ENCODE measurements at places on chromosomes 3 and 15. TPM values are rescaled to one million over a fixed set of nuclear protein-coding genes. Genes with fewer than 3 reads are reported as not detected.

DNA sequence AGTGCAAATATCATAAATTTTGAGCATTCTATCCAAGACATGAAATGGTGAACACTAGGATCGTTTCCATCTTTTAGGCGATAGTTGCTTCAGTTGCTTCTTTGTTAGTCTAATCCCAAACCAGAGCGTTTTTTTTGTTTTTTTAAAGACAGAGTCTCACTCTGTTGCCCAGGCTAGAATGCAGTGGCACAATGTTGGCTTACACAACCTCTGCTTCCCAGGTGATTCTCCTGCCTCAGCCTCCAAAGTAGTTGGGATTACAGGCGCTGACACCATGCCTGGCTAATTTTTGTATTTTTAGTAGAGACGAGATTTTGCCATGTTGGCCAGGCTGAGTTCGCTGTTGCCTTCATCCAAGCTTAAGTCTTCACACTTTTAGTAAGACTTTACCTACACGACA is 265.3 kb downstream of the SHQ1 start:
- H3K4me1 ChIP-seq: no peaks in the 10 kb centered on the region
- H3K36me3 ChIP-seq: no peaks in the 10 kb centered on the region
- H3K27me3 ChIP-seq: no peaks in the 10 kb centered on the region
- H3K4me3 ChIP-seq: no peak overlapping the region
- no peak overlapping the region for H3K27ac ChIP-seq

- no peak overlapping the region for H3K4me3 ChIP-seq
- H3K4me1 ChIP-seq: no peaks in the 10 kb centered on the region
- no peak for DNase-seq
- H3K27ac ChIP-seq: no peak overlapping the region
Measured at GRCh38 chr3:19231792-19232461, 83.6 kb downstream of the KCNH8 start.

DNA sequence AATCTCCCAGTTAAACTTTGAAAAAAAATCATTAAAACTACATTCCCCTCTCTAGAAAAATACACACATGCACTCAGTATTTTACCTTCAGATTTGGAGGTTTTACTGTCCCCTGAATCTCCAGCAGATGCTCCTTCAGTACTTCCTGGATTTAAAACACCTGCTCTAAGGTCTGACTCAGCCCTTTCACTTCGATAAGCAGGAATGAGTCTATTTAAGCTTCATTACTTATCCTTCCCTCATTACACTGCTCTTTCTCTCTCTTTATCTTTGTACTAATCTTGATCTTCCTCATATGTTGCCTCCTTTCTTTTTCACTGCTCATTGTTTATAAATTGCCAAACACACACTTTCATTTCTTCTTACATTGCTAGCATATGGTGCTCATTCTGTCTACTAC is 443.9 kb downstream of the DIPK2A start:
- no peak overlapping the region for H3K27ac ChIP-seq
- no peaks in the 10 kb centered on the region for H3K36me3 ChIP-seq
- no peak overlapping the region for H3K4me3 ChIP-seq
- no peaks in the 10 kb centered on the region for H3K4me1 ChIP-seq
- H3K27me3 ChIP-seq: no peaks in the 10 kb centered on the region
- no peak for DNase-seq

DNA sequence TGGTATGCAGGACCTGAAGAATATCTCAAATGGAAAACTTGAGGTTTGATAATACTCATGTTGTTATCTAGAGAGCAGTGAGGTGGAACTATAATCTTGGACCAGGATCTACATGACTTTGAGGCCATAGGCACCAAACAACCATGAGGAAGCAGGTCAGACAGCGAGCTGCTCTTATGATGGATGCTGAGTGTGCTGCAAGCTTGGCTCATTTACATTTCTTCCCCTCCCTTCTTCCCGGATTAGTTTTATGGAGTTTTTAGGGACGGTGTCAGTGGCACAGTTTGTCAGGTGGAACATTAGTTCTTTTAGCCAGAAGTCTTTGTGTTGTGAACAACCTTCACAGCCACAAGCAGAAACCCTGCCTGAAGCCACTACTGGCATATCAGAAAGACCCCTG is 8.0 kb upstream of the MYZAP start:
- no peak overlapping the region for H3K4me3 ChIP-seq
- no peak overlapping the region for H3K27ac ChIP-seq
- peaks cover 17% of the 10 kb centered on the region for H3K4me1 ChIP-seq
- no peak for DNase-seq

GRCh38 chr3:58581328-58582091 is 4.3 kb upstream of the FAM107A start:
- no peak overlapping the region for H3K4me3 ChIP-seq
- H3K27me3 ChIP-seq: peaks cover 32% of the 10 kb centered on the region

- no peaks in the 10 kb centered on the region for H3K4me1 ChIP-seq
- no peak overlapping the region for H3K27ac ChIP-seq
- no peak for DNase-seq
- H3K27me3 ChIP-seq: peaks cover 6% of the 10 kb centered on the region
- no peak overlapping the region for H3K4me3 ChIP-seq
- H3K36me3 ChIP-seq: no peaks in the 10 kb centered on the region
Measured at GRCh38 chr15:64808785-64809453, 16.5 kb downstream of the PIF1 start.

- H3K27ac ChIP-seq: no peak overlapping the region
- H3K4me3 ChIP-seq: no peak overlapping the region
- DNase-seq: no peak
- H3K4me1 ChIP-seq: no peaks in the 10 kb centered on the region
- H3K27me3 ChIP-seq: no peaks in the 10 kb centered on the region
- H3K36me3 ChIP-seq: no peaks in the 10 kb centered on the region
Measured at GRCh38 chr3:142088522-142088921, 60.8 kb downstream of the TFDP2 start.

Gene TTLL3
- total RNA-seq: 55.3 TPM

Gene C2CD4A
- not detected for total RNA-seq

Gene KAT2B
- 91.3 TPM for total RNA-seq
